ENCODE measurements at places on chromosomes 5 and 9.

GRCh38 chr9:99146574-99146973, 41.7 kb downstream of the TGFBR1 start:
- DNase-seq: no peak

- DNase-seq: no peak
These were observed 78.8 kb upstream of the MAST4 start for GRCh38 chr5:66517351-66517750.

- DNase-seq: no peak
These were observed 134.6 kb upstream of the HAND1 start for GRCh38 chr5:154612666-154613065.

DNA sequence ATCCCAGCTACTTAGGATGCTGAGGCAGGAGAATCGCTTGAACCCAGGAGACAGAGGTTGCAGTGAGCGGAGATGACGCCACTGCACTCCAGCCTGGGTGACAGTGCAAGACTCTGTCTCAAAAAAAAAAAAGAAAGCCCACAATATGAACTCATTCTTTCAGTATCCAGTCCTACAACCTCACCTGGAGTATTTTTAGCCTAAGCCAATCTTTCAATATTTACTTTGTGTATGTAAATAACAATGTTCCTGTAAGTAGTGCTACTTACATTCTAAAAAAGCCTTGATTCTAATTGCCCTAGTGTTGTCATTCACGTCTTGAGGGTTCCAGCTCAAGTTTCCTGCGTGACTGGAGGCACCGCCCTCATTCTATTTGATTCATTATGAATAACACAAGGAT, 62.0 kb downstream of the BHMT start:
- no peak for DNase-seq

- DNase-seq: no peak
These were observed 1061.9 kb upstream of the CDH18 start for GRCh38 chr5:21049901-21050300.

DNA sequence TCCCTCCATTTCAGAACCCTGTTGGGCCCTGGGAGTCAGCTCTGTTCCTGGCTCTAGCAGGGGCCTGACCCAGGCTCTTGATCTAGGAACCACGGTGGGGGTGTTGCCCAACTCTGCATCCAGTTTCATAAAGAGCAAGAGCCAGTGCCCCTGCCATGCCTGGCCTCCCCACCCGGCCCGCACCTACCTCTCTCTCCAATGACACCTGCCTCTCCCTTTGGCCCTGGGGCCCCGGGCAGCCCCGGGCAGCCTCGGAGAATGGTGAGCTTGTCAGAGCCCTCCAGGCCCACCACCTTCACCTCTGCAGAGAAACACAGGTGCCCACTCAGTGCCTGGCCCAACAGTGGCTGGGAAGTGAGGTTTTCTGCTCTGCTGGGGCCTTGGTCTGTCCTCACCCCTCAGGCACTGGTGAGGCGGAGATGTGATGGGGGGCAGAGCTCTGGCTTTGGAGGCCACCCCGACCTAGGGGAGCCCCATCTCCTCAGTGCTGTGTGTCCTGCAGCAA, 1.5 kb downstream of the FCN1 start:
- no peak for DNase-seq
